ENCODE measurements at places on chromosomes 7 and 10.

DNA sequence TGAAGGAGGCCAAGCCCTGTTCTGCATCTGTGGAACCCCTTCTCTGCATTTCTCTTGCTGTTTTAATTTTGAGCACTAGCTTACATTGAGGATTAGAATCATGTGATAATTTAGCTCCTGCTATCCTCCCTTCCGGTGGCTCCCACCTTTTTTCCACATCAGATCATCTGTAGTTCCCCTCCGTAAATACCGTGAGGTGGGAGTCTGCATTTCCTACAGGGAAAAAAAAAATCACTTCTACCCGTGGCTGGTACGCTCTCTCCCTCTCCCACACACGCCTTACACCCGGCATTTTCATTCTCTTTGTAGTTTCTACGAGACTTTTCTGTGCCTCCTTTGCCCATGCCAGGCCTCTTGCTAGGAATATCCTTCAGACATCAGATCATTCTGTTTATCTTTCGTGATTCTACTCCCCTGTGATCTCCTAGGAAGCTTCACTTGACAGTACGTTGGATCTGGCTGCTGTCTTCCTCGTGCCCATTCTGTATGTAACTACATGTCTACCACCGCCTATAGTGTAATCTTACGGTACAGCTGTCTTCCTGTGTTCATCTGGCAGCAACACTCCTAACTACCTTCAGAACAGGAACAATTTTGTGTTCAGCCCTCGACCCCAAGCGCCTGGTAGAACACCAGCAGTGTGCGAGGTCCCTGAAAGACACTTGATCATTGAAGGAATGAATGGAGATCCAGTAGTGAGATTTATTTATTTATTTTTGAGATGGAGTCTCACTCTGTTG is 41.7 kb upstream of the OCM start:
- no peak for DNase-seq

- DNase-seq: no peak
These were observed 76.0 kb downstream of the ATXN7L1 start for GRCh38 chr7:105800442-105800841.

GRCh38 chr10:352476-353235 is 217.4 kb downstream of the ZMYND11 start:
- no peak for DNase-seq

GRCh38 chr10:62585211-62585775 is 211.1 kb downstream of the ZNF365 start:
- DNase-seq: no peak

- no peak for DNase-seq
These were observed 39.8 kb downstream of the WBP1L start for GRCh38 chr10:102783568-102783967.

DNA sequence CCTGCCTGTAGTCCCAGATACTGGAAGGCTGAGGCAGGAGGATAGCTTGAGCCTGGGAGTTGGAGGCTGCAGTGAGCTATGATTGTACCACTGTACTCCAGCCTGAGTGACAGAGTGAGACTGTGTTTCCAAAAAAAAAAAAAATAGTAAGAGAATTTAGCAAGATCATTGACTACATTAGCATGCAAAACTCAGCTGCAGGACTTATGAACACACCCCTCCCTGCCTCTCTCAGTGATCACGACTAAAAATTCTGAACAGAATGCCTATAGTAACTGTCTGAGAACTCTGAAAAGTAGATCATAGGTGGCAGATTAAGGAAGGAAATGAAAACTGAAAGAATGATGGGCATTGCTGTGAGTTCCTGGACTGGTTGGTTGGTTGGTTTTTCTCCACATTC is 50.5 kb downstream of the MYL10 start:
- DNase-seq: no peak

DNA sequence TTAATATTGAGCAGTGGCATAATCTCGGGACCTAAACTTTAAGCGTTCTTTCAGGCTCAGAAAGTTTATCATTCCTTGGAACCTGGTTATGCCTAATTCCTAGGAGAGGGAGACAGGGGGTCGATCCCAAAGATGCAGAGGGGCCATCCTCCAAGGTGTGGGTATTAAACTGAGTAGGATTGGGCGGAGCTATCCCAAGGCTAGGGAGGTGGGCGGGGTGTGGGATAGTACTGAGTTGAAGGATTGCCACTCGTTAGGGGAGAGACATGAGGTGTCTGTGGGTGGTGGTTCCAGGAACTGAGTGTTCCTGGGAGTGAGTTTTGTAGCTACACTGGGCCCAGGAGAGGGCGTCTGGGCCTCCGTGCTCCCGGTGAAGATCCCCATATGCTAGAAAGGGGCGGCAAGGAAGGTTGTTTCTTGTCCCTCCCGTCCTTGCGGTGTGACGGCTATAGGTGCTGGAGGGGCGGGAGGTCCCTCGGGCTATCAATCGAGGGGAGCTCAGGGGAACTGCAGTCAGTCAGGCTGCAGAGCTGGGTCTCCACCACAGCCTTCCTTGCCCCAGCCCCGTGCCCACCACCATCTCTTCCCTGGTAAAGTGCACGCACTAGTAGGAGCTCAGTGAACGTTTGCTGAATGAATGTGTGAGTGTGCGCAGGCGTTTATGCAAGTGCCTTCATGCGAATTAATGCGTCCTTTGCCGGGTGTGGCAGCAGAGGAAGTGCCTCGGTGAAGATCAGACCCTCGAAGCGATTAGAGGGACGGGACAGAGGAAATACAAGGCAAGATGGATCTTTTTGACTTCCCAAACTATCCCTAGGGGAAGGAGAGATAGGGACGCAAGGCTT is 3.0 kb upstream of the HMX2 start:
- DNase-seq: no peak

DNA sequence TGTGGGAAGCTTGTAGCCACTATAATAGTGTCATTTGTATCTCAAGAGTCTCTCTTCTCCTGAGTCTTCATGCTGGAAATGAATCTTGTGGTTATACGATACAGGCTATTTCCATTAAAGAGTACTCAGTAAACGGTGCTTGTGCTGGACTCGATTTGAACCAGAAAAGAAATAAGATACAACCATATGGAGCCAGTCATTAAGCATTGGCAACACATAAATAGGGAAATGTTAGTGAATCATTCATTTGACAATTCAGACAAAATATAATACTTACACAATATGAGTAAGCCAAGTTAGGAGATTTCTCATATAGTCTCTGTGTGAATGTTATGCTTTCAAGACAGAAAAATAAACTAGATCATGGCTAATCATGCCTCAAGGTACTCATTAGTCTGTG is 356.8 kb downstream of the PLXDC2 start:
- no peak for DNase-seq

- no peak for DNase-seq
These were observed 74.1 kb downstream of the NRBF2 start for GRCh38 chr10:63206997-63207811.

GRCh38 chr10:78656417-78657162 is 412.2 kb upstream of the ZMIZ1 start:
- no peak for DNase-seq

- no peak for DNase-seq
These were observed 2.1 kb upstream of the IL6 start for GRCh38 chr7:22724861-22725260.

DNA sequence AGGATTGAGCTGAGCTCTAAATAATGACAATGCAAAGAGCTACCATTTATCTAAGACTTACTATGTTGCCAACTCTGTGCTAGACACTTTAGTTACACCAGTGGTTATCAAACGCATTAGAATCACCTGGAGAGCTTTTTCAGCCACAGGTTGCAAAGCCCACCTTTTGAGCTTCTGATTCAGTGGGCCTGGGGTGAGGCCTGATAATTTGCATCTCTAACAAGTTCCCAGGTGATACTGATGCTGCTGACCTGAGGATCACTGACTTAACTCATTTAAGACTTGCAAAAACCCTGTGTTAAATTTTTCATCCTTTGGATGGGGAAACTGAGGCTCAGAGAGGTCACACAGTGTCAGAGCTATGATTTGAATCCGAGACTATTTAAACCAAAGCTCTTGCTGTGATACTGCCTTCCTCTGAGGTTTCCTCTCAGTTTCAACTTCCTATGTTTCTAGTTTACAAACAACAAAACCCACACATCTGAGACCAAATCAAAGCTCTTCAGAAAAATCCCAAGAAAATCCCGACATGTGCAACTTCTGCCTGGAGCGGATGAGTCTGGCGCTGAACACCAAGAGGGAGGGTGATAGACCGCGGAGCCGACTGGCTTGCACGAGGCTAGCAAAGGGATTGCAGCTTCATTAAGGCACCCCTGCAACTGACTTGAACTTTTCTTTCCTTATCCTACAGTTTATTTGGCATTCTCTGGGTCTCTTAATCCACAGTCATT is 124.9 kb downstream of the CYP26A1 start:
- no peak for DNase-seq

DNA sequence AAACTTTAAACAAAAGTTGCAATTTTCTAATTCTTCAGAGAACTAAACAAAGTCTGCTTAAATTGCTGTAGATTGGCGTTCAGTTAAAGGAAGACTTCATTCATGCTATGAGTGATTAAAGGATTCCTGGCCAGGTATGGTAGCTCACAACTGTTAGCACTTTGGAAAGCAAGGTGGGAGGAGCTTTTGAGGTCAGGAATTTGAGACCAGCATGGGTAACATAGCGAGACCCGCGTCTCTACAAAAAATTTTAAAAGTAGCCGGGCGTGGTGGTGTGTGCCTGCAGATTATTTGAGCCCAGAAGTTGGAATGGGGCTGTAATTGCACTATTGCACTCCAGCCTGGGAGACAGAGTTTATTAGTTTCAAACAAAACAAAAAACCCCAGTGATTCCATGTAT is 13.5 kb upstream of the SCRN1 start:
- no peak for DNase-seq

DNA sequence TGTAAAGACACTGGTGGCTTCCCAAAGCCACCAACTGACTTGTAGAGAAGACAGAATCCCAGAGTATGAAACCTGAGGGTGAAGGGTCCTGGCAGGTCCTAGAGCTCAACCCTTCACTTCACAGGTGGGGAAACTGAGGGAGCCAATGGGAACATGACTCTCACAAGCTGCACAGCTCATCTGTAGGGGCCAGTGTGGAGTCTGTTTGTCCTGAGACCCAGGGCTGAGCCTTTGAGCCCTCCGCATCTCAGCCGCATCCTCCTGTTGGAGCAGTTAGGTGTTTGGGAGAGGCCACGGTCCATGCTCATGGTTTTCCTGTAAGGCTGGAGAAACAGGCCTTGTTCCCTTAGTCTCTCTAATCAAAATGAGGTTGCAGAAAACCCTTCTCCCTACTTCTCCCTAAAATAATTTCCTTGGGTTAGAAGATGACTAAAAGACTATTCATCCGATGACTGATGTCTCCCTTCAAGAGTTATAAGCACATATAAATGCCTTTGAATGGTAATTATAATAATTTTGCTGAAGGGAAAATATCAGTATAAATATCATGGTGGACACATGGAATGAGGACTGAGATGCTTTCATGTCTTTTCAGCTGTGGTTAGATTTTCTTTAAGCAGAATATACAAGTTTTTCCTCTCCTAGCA is 10.3 kb downstream of the HTRA1 start:
- DNase-seq: no peak

DNA sequence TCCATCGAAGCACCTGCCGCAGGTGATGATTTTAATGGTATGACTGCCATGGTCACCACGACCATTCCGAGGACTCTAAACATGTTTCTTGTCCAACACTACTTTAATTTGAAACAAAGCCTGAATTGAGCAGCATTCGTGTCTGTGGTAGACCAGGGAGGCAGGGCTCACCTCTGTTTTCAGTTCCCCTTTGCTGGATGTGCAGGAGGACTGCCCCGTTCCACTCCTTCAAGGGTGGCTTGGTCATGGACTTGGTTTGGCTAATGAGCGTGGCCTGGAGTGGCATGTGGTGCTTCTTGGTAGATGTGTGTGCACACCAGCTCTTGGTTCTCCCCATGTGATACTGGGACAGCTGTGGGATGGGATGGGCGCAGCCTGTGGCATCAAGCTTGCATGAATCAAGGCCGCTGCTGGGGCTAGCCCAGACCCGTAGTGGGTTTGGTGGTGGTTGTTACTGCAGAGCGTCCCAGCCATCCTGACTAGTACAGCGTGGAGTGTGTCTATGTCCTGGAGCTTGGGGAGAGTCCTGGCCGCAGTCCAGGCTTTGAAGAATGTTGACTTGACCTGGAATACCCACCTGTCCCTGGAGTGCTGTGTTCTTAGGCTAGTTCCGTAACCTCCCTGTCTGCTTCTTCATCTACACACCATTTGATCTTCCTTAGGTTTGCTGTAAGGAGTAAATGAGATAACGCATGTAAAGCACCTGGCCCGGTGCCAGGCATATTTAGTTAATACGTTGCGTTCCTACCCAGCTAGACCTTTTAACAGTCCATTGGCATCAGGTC is 34.8 kb downstream of the MGMT start:
- DNase-seq: no peak

DNA sequence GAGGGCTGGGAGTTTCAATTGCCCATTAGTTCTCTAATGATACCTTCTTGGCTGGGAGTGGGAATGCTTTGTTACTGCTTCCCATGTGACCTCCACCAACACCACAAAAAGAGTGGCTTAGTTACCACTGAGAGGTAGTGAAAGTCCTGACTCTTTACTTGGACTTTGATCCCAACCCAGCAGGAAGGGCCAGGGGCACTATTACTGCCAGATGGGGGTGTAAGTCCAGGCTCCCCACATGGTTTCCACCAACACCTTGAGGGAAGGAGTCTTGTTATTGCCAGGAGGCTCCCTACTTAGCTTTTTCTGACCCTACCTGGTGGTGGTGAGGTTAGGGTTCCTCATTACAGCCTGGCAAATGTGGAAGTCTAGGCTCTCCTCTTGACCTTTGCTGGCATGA is 11.4 kb downstream of the GGCT start:
- DNase-seq: no peak

- no peak for DNase-seq
These were observed 68.5 kb downstream of the HK1 start for GRCh38 chr10:69346776-69347175.

GRCh38 chr10:130160775-130161174 is 24.6 kb downstream of the GLRX3 start:
- no peak for DNase-seq

DNA sequence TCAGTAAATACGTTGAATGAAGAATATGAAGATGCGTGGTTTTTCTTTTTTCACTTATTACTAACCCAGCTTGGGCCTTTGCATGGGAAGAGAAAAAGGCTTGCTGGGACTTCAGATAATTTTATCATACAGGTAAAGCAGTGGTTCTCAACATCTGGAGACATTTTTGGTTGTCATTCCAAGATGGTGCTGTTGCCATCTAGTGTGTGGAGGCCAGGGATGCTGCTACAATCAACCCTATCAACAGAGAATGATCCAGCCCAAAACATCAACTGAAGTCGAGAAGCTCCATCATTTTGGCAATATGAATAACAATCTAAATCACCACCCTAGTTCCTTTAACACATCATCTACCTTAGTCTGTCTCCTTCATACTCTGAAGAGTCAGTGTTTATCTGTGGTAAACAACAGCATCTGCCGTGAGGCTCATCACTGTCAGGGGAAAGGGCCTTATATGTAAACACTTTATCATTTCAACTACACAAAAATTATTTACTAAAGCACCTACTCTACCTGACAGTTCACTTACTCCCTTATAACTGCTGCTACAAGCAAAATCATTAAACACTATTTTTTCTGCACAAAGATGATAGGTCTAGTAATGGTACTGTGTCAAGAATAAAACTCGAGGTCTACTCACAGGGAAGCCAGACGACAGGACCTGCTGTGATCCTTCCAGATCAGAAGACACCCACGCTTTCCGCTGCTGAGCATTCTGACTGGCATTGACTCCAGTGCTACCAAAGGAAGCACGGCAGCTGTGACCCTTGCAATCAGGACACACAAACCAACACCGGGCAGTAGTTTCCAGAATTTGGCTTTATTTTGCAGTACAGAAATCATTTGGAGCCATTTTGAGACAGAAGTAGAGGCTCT is 48.6 kb downstream of the GDI2 start:
- DNase-seq: no peak

Data from activated T-cell treated with anti-CD3 and anti-CD28 coated beads for 4 hours (primary cell).